Immature natural killer cell (primary cell): ENCODE measurements at places on chromosomes 3 and 15. TPM values are rescaled to one million over a fixed set of nuclear protein-coding genes. Genes with fewer than 3 reads are reported as not detected.
A peak's percentile ranks its signal among the peaks of the same experiment; 100 is the strongest.

PLAAT1 gene
- not detected for polyA plus RNA-seq

CHMP2B gene
- polyA plus RNA-seq = 59.2 TPM

CHRNA5 gene
- polyA plus RNA-seq = 0.53 TPM

AP3B2 gene
- polyA plus RNA-seq = not detected

ARPP19 gene
- polyA plus RNA-seq = 71.2 TPM

RFX7 gene
- polyA plus RNA-seq = 2.4 TPM

MORC1 gene
- not detected for polyA plus RNA-seq

CYP1A2 gene
- not detected for polyA plus RNA-seq

C3orf80 gene
- not detected for polyA plus RNA-seq

PCCB gene
- 73.3 TPM for polyA plus RNA-seq

MYL3 gene
- not detected for polyA plus RNA-seq

PP2D1 gene
- 0.19 TPM for polyA plus RNA-seq

KLHL40 gene
- not detected for polyA plus RNA-seq

GRIP2 gene
- not detected for polyA plus RNA-seq

GRCh38 chr3:28933337-28933736 lies 347.5 kb upstream of the RBMS3 start:
- H3K27me3 ChIP-seq = peaks cover 2% of the 10 kb centered on the region
- no peaks in the 10 kb centered on the region for H3K36me3 ChIP-seq
- no peak overlapping the region for H3K27ac ChIP-seq
- no peaks in the 10 kb centered on the region for H3K4me1 ChIP-seq
- DNase-seq = no peak

DNA sequence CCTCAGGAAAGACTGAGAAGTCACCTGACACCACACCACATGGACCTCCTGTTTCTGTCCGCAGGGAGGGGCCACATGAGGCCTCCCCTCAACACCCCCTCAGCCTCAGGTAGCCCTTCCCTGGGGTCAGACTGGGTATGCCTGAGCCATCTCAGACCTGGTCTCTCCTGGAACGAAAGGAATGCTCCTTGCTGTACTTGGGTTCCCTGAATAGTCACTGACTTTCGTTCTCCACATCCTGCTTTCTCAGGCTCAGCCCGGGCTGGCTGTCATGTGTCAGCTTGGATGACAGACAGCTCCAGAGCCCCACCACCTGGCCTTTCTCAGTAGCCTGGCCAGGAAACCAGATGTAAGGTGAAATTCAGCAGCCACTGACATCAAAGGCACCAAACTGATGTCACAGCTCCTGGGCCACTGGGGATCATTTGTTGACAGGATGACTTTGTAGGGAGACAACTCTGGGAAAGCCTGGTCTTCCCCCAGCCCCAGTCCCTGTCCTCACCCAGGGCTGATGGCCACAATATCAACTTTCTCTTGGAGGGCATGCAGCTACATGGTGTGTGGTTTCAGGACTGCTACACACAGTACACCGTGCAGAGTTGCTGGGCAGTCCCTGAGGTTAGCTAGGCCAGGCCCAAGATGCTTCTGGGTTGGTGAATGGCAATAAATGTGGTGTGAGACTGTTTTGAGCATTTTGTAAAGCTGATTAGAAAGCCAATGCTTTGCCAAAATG lies 141.4 kb upstream of the MRPS22 start:
- no peaks in the 10 kb centered on the region for H3K27me3 ChIP-seq
- no peaks in the 10 kb centered on the region for H3K4me1 ChIP-seq
- H3K27ac ChIP-seq = no peak overlapping the region
- no peaks in the 10 kb centered on the region for H3K36me3 ChIP-seq
- DNase-seq = no peak
- no peak overlapping the region for H3K4me3 ChIP-seq

- H3K27me3 ChIP-seq = no peaks in the 10 kb centered on the region
- H3K36me3 ChIP-seq = no peaks in the 10 kb centered on the region
- peaks cover 25% of the 10 kb centered on the region for H3K4me1 ChIP-seq
- H3K27ac ChIP-seq = no peak overlapping the region
- no peak for DNase-seq
Observed at GRCh38 chr3:127670761-127671522, 1.8 kb upstream of the ABTB1 start.

GRCh38 chr3:127954640-127955039 lies 39.6 kb downstream of the KBTBD12 start:
- H3K27me3 ChIP-seq = peaks cover 10% of the 10 kb centered on the region
- H3K4me1 ChIP-seq = no peaks in the 10 kb centered on the region
- no peak for DNase-seq
- no peak overlapping the region for H3K4me3 ChIP-seq

- H3K4me3 ChIP-seq = peak overlapping the region; percentile 17
- H3K27me3 ChIP-seq = peaks cover 7% of the 10 kb centered on the region
- H3K4me1 ChIP-seq = peaks cover 7% of the 10 kb centered on the region
- DNase-seq = no peak
Observed at GRCh38 chr3:129937717-129938116, 36.8 kb upstream of the TRH start.

- H3K27me3 ChIP-seq = peaks cover 2% of the 10 kb centered on the region
- DNase-seq = no peak
- H3K4me1 ChIP-seq = no peaks in the 10 kb centered on the region
Observed at GRCh38 chr15:101472033-101472432, 17.5 kb downstream of the PCSK6 start.

GRCh38 chr3:140920029-140920428 lies 21.6 kb upstream of the SLC25A36 start:
- H3K27me3 ChIP-seq = peaks cover 2% of the 10 kb centered on the region
- H3K27ac ChIP-seq = no peak overlapping the region
- H3K4me3 ChIP-seq = no peak overlapping the region
- no peaks in the 10 kb centered on the region for H3K4me1 ChIP-seq

GRCh38 chr3:152266221-152266995 lies 2.3 kb upstream of the MBNL1 start:
- peak overlapping the region; percentile 96 for H3K27ac ChIP-seq
- H3K27me3 ChIP-seq = peaks cover 10% of the 10 kb centered on the region
- no peak overlapping the region for H3K4me3 ChIP-seq
- H3K4me1 ChIP-seq = peaks cover 82% of the 10 kb centered on the region
- H3K36me3 ChIP-seq = peaks cover 11% of the 10 kb centered on the region

DNA sequence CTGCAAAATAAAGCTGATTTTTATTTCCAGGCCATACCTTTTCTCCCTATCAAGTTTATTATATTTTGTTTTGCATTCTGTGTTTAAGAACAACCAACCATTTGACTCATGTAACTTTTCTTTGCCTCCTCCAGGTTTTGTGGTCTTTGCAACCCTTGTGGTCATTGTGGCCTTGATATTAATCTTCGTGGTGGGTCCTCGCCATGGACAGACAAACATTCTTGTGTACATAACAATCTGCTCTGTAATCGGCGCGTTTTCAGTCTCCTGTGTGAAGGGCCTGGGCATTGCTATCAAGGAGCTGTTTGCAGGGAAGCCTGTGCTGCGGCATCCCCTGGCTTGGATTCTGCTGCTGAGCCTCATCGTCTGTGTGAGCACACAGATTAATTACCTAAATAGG lies 27.6 kb downstream of the NIPA2 start:
- H3K27me3 ChIP-seq = no peaks in the 10 kb centered on the region
- H3K4me1 ChIP-seq = peaks cover 23% of the 10 kb centered on the region
- peak overlapping the region; percentile 55 for H3K27ac ChIP-seq
- no peak for DNase-seq
- no peak overlapping the region for H3K4me3 ChIP-seq

GRCh38 chr3:167091226-167091625 lies 288.9 kb downstream of the ZBBX start:
- H3K27ac ChIP-seq = no peak overlapping the region
- H3K27me3 ChIP-seq = no peaks in the 10 kb centered on the region
- no peak for DNase-seq

DNA sequence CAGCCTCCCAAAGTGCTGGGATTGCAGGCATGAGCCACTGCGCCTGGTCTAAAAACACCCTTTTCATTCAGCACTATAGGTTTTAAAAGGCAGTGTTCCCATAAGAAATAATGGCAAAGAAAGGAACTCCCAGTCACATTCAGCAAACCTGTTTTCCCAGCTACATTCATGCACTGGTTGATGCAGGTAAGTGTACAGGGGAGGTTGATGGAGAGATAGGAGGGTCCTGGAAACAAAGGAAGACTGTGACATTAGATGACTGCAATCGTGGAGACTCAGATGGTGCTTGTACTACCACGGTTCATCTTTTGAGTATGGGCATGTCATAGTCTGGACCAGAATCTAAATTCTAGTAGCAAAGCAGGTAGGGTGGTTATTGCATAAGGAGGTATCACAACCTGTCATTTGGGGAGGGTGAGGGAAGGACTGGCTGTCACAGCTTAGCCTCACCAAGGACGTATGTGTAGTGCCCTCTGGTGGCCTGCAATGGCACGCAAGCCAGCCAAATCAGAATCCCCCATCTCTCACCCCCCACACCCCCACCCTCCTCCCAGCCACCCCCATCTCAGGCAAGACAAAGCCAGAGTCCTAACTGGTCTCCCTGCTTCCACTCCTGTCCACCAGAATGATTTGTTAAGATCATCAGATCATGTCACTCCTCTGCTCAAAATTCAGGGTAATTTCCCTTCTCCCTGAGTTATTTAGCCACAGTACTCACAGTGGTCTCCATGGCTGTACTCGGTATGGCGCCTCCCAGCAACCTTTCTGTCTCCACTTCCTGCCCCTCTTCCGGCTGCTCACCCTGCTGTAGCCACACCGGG lies 28.8 kb upstream of the UBL7 start:
- peak overlapping the region; percentile 63 for H3K4me3 ChIP-seq
- peaks cover 32% of the 10 kb centered on the region for H3K4me1 ChIP-seq
- no peaks in the 10 kb centered on the region for H3K27me3 ChIP-seq
- H3K27ac ChIP-seq = peak overlapping the region; percentile 36

- DNase-seq = no peak
- H3K27ac ChIP-seq = no peak overlapping the region
- H3K4me1 ChIP-seq = no peaks in the 10 kb centered on the region
- no peaks in the 10 kb centered on the region for H3K36me3 ChIP-seq
Observed at GRCh38 chr3:174162550-174162949, 696.6 kb upstream of the NAALADL2 start.

GRCh38 chr3:181839916-181840297 lies 128.2 kb downstream of the SOX2 start:
- no peaks in the 10 kb centered on the region for H3K36me3 ChIP-seq
- DNase-seq = no peak
- no peak overlapping the region for H3K4me3 ChIP-seq

DNA sequence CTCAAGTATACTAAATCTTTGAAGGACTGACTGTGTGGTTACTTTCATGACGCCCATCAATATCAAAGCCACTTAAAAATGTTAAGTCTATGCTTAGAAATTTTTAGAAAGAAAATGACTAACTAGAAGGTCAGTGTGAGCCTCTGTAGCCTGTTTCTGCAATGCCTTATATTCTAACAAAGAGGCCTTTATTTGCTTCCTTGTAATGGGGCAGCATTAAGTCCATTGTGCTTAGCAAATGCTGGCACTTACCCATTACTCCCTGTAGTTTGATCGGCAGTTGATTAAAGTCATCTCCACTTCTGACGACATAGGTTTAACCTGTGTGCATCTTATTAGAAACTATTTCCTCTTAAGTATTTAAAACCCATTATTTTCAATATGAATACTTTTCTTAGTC lies 91.6 kb upstream of the FAM98B start:
- no peak for DNase-seq
- no peaks in the 10 kb centered on the region for H3K4me1 ChIP-seq
- H3K4me3 ChIP-seq = no peak overlapping the region
- no peaks in the 10 kb centered on the region for H3K36me3 ChIP-seq

DNA sequence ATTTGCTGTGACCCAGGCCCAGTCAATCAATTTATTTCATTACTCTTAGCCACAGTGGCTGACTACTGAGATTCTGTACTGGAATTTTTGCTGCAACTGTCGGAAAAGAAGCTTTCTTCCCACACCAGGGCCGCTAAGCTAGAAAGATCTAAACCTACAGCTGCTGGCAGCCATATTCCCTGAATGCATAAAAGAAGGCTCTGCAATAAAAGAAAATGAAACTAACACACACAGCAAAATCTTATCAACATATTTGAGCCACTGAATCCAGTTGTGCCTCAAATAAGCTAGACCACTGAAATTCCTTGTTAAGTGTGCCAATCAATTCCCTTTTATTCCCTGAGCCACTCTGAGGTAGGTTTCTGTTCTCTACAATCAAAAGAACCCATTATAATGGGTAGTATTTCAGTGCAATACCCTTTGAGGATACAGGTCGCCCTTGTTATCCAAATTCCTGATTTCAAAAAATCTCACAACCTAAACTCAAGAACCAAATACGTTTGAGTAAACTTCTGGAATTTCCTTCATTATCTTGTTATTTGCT lies 60.3 kb downstream of the MYO9A start:
- DNase-seq = no peak
- no peak overlapping the region for H3K4me3 ChIP-seq
- H3K4me1 ChIP-seq = peaks cover 16% of the 10 kb centered on the region

DNA sequence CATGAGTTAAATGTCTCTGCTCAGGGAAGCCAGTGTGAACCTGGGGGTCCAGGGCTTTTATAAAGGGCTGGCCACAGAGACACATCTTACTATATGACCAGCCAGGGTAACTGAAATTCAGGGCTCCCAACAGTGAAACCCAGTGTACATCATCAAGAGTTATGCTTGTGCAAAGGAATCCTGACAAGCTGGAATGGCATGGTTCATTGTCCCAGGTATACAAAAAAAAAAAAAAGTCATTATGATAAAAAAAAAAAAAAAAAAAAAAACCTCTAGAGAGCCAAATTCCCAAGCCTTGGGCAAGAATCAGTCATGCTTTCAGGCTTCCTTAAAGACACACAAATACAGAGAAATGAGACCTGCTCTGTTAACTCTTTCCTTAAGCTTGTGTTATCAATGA lies 452.0 kb downstream of the GABRG3 start:
- no peak overlapping the region for H3K27ac ChIP-seq
- H3K27me3 ChIP-seq = peaks cover 2% of the 10 kb centered on the region
- DNase-seq = no peak
- no peaks in the 10 kb centered on the region for H3K4me1 ChIP-seq
- no peaks in the 10 kb centered on the region for H3K36me3 ChIP-seq
- H3K4me3 ChIP-seq = no peak overlapping the region

GRCh38 chr3:88985491-88985890 lies 121.9 kb upstream of the EPHA3 start:
- H3K4me1 ChIP-seq = no peaks in the 10 kb centered on the region
- no peak for DNase-seq
- H3K27me3 ChIP-seq = no peaks in the 10 kb centered on the region
- no peaks in the 10 kb centered on the region for H3K36me3 ChIP-seq
- H3K4me3 ChIP-seq = no peak overlapping the region
- no peak overlapping the region for H3K27ac ChIP-seq

DNA sequence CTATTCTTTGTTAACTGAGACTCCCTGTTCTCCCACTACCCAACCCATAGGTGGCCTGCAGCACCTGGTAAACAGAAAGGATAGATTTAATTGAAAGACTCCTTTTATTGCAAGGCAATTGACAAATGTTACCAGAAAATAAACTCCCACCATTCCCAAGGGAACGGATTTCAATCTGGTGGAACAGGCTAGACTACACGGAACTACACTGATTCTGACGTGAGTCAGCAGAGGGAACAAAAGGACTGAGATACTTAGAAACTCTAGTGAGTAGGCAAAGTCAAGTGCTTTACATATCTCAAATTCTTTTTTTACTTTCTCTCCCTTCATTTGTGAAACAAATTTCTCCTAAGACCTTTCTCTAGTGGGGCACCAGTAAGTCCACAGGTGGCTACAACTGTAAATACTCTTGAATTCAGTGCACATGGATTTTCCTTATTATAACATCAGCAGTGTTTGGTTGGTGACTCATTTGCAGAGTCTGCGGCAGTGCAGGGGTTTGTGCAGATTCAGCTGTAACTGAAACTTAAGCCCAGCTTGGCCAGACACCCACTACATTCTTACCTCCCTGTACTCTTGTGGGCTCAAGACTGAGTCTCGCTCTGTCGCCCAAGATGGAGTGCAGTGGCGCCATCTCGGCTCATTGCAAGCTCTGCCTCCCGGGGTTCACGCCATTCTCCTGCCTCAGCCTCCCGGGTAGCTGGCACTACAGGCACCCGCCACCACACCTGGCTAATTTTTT lies 34.3 kb upstream of the PLSCR2 start:
- peaks cover 2% of the 10 kb centered on the region for H3K4me1 ChIP-seq
- peaks cover 18% of the 10 kb centered on the region for H3K36me3 ChIP-seq
- no peak overlapping the region for H3K27ac ChIP-seq
- DNase-seq = no peak
- no peaks in the 10 kb centered on the region for H3K27me3 ChIP-seq
- H3K4me3 ChIP-seq = no peak overlapping the region
